ENCODE measurements at places on chromosomes 5 and 9. TPM values are rescaled to one million over a fixed set of nuclear protein-coding genes. Genes with fewer than 3 reads are reported as not detected.

Gene DUSP1
- 162 TPM for total RNA-seq

Gene SPINK4
- total RNA-seq, result not detected

Gene MYMK
- not detected for total RNA-seq

Gene SPATA31A3
- not detected for total RNA-seq

Gene PLPPR1
- total RNA-seq, result not detected

Gene SPATA31D4
- total RNA-seq, result under 0.01 TPM

Gene DIPK1B
- 1.1 TPM for total RNA-seq

Gene FSTL4
- not detected for total RNA-seq

Gene EGR1
- 3.6 TPM for total RNA-seq
